ENCODE measurements at places on chromosomes 7 and 10.

DNA sequence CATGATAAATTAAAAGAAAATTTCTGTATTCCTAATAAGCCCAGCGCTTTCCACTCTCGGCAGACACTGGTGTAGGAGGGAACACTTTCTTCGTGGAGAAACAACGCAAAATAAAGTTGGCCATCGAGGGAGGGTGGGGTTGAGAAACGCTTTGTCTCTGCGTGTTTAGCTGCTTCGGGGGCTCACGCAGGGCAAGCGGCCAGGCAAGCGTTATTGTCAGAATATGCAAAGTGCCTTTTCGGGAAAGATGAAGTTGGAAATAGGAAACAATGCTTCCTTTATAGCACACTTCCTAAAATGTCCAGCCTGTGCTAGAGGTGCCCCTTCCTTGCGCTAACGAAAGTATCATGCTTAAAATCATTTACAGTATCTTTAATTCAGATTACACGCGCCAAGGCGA is 1.9 kb upstream of the EBF3 start:
- no peak for DNase-seq

- DNase-seq = no peak
Observed at GRCh38 chr10:113115556-113115955, 165.5 kb downstream of the TCF7L2 start.

DNA sequence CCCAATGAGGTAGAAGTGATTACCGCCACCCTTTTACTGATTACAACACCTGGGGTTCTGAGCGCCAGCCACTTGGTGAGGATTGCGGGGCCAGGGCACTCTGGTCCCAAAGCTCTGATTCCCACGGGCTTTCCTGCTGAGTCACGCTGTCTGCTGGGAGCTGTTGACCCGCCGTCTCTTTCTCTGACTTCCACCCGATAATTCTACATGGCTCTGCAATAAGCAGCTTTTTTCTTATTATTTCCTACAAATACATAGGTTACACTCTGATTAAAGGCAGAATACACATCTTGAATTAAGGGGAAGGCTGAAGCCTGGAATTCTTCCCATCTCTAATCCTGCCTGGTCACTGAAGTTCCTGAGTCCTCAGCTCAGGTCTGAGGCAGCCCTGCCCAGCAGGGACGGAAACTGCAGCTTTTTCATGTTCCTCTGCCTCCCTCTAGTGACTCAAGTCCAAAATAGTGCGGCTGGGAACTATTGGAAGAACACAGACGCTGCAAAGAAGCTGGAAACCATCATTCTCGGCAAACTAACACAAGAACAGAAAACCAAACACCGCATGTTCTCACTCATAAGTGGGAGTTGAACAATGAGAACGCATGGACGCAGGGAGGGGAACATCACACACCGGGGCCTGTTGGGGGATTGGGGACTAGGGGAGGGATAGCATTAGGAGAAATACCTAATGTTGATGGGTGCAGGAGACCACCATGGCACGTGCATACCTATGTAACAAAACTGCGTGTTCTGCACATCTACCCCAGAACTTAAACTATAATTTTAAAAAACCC is 178.3 kb downstream of the PRKCQ start:
- DNase-seq = peak; percentile 60

DNA sequence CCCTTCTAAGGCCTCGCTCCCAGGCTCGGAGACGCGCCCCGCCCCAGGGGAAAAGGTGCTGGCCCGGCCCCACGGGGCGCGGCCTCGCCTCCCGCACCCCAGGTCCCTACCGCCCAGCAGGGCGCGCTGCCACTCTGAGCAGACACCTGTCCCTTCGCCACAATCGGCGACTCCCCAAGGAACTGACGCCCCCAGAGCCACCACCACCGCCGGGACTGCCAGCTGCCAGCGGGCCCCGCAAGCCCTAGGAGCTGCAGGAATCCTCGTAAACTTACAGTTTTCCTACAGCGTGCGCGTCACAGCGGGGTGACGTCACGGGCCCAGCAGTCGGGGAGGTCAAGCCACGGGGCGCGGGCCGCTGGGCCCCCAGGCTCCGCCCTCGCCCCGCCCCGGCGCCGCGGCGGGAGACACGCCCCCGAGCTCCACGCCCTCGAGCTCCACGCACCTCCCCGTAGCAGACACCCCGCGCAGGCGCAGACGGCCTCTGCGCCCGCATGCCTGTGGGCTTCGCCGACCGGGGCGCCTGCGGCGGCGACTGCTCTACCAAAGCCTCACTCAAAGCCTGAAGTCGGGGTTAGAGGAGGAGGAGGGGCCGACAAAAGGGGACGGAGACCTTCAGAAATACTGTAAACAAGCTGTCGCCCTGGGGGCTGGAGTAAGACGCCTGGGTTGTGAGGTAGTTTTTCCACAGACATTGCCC is at the start of gene ZNF438:
Gene ZNF438, minus strand, starts transcription at position 308 of the 700 bp plus-strand sequence. CDS start 154,831 bp downstream, outside the sequence.
- peak; percentile 98 for DNase-seq

DNA sequence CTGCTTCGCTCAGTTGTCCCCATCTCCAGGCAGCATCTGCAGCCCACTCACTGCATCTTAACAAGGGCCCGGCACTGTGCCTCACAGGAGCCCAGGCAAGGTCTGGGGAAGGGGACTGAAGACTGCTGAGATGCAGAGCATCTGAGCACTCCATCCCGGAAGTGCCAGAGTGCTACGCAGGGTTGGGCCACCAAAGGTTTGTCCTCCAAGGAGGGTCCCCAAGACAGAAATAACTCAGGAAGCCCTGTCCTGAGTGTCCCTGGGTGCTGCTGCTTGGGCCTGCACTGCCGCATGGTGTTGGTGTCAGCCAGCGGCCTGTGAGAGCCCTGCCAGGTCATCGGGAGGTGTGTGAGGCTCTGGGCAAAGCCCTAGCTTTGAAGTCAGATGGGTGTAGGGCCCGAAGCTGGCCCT is 288.2 kb upstream of the ZMIZ1 start:
- no peak for DNase-seq

DNA sequence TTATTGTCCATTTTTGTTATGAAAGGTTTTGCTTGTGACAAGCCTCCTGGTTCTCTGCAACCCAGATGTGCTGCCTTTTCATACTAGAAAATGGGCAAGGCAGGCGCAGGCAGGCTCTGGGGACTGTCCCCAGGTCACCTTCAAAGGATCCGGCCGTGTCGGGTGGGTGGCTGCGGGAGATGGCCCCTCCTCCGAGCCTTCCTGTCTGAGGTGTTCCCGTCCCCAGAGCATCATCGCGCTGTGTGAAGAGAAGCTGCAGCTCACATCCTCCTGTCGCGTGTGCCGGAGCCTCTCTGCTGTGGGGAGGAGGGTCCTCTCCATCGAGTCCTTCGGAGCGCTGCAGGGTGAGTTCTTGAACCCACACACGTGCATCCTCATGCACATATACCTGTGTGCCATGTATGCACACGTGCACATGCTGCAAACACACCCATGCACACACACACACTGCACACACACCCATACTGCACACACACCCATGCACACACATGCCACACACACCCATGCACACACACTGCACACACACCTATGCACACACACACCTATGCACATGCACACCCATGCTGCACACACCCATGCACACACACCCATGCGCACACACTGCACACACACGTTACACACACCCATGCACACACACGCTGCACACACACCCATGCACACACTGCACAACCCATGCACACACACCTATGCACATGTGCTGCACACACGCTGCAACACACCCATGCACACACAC is 23.8 kb downstream of the KNDC1 start:
- DNase-seq = no peak

- DNase-seq = no peak
Observed at GRCh38 chr7:113285411-113285810, 167.1 kb upstream of the SMIM30 start.

DNA sequence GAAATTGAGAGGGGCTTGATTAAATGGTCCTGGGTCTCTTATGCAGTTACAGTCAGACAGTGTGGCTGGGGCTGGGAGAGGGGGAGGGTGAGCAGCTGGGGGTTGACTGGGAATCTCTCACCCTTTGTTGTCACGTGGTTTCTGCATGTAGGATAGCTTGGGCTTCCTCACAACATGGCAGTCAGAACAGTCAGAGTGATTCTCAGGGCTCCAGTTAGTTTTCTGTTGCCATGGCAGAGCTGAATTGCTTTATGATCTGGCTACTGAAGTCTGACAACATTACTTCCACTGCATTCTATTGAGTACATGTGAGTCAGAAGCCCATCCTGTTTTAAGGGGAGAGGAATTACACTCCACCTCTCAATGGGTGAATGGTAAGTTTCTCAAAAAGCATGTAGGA is 102.7 kb downstream of the WDR11 start:
- no peak for DNase-seq

DNA sequence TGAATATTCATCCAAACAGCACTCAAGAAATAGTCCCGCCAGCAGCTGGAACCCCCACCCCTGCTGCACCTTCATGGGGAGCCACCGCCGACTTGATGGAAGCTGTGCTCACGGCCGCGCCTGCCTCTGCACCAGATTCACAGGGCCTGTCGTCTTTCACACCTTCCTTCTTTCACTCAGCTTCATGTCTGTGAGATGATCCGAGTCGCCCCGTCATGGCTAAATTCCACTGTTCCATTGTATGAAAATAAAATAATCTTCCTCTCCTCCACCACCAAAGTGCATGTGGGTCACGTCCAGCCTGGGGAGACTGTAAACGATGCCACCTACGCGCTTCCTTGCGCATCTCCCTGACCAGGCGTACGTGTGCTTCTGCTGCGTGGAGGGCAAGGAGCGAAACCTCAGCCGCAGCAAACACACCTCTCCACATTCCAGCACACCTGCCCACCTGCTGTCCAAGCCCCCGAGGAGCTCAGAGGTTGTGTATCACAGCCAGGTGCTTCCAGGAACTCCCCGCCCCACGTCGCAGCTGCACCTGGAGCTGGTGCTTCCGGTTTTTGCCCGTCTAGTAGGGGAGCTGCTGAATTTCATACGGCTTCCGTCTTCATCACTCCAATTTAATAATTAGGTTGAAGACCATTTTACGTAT is 137.0 kb downstream of the PTPRN2 start:
- no peak for DNase-seq

GRCh38 chr7:29599026-29599425 is 35.4 kb downstream of the PRR15 start:
- no peak for DNase-seq

DNA sequence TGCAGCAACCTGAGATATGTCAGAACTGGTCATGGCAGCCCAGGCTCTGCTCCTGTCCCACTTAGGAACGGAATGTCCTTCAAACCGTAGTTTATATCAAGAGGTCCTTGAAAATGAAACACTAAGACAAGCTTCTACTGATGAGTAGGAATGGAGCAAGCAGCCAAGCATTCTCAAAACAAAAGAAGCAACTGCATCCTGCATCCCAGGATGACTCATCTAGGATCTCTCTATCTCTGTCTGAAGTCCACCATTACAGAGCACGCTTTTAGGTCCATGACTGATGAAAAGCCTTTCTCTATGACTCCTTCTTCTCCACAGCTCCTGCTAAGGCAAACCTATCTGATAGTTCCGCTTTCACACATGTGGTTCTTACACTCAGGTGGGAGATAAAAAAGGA is 16.3 kb downstream of the MBL2 start:
- DNase-seq = no peak

DNA sequence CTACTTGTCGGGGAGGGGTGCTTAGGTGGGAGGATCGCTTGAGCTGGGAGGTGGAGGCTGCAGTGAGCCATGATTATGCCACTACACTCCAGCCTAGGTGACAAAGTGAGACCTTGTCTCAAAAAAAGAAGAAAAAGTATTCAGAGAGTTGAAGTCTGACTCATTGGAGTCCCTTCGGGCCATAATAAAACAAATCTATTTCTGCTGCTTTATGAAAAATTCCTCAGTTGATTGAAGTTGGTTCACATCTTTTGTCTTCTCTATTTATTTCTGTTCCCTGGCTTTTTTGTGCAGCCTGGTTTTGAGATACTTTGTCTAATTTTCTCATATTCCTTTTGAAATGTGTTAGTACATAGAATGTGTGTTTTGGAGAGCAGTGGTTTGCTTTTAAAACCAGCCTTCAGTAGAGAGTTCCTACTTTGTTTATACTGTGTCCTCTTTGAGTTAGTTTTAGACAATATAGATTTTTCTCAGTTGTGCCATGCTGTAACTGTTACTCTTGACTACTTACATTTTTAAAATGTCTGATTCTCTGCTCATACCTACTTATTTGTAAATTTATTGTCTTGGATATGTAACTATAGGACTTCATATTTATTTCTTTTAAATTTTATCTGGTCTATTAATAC is 36.7 kb downstream of the LUC7L2 start:
- DNase-seq = no peak

GRCh38 chr10:128373071-128373749 is 247.0 kb upstream of the MKI67 start:
- peak; percentile 17 for DNase-seq

DNA sequence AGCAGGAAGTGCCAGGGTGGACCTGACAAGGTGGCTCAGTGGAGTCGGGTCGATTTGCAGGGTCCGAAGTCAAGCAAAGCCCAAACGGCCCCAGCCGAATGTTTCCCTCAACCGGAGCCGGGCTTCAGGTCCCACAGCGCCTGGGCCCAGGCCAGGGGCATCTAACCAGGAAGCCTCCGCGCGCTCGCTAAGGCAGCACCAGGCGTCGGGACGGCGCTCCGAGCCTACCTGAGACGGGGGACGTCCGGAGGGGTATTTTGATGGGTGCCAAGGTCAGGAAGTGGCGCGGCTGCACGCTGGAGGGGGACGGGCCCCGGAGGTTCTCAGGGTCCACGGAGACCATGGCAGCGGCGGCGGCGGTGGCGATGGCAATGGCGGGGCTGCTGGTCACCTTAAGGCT is 51.5 kb downstream of the TCERG1L start:
- no peak for DNase-seq

GRCh38 chr7:51286401-51286800 is 30.2 kb downstream of the COBL start:
- no peak for DNase-seq

DNA sequence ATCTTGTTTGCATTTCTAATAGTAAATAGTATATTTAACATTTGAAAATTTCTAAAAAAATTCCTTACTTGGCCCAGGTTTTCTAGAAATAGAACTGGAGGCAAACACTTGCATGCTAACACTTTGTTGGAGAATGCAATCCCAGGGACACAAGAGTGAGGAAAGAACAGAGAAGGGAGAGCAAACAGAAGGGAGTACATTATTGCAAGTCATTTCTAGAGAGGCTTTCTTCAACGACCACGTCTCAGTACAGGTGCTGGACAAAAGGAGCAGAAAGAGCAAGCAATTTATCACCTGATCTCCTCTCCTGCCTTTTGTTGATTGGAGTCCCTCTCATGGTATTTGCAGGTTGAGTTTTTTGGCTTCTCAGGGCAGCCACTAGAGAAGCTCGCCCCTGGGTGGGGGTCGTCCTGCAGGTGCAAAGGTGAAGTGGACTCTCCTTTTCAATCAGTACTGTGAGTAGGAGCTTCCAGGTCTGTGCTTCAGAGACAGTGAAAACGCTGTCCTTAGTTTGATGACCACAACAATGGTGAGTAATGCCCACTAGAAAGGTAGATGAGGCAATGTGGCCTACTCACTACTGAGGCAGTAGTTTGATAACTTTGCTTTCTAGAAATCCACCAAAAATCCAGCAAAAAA is 5.2 kb downstream of the CPED1 start:
- DNase-seq = no peak

DNA sequence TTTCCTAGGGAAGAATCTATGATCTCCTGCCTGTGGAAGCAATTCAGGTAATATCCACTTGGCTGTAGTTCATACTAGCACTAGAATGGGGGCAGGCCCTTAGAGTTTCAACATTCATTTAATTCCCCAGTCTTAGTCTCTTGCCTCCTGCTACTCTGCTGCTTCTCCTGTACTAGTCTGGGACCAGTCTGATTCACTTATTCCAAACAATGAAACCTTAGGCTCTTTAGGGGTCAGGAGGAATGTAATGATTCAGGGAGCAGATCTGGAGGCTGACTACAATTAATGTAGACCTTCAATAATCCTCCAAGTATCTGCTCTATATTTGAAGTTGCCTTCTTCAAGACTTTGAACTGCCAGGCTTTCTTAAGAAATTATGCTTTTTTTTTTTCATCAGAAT is 101.8 kb downstream of the GNAT3 start:
- no peak for DNase-seq
